DMS79 treated with DMSO at 0.1 percent for 48 hours (cell line): ENCODE measurements at places on chromosomes 3 and 15.

DNA sequence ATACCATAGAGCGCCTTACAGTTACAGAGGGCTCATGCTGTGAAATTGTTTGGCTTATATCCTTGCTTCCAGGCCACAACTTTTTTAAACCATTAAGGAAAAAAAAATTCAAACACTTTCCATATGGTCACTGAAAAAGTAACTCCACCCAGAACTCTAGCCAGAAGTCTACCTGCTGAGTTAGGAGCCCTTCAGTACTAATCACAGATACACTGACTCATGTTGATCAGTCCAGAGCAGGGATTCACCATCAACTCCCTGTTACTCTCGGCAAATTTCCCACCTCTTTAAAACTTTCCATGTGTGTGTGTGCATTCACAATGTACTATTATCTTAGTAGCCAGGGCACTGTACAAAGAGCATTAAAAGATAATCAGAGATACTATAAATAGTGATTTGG is 372.8 kb downstream of the MAGI1 start:
- DNase-seq, result no peak

DNA sequence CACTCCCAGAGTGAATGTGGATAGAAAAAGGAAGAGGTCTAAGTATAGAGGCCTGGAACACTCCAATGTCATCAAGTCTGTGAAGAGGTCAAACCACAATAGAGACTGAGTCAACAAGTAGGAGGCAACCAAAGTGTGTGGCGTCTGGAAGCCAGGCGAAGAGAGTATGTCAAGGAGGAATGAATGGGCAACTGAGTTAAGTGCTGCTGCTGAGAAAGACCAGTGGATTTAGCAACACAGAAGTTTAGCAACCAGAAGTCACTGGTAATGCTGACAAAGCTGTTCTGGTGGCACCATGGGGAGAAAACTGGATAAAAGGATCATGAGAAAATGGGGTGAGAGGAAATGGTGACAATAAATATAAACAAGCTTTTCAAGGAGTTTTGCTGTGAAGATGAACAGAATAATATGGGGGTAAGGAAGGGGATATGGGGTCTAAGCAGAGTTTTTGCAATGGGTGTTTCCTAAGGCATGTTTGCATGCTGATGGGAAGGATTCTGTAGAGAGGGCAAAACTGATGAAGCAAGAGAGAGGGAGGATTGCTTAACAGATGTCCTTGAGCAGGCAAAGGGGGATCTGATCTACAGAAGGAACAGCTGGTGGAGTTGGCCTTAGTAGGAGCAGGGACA is 38.4 kb downstream of the PCOLCE2 start:
- DNase-seq, result no peak

GRCh38 chr3:126509597-126510307 is 7.8 kb downstream of the UROC1 start:
- no peak for DNase-seq

DNA sequence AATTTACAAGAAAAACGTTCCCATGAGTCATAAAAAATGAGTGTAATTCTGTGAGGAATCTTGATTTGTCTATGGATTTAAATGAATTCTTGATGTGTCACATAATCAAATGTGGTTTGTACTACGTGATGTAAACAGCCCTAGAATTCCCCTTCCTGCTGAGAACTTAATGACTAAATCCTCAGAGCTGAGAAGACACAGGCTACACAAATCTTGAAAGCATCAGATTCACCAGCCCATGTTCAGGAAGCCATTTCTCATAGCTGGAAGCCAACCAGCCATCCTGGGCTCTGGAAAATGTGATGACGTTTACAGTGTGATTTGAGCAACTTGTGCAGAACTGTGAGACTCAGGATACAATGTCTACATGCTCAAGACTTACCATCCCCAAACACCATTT is 193.7 kb upstream of the MME start:
- DNase-seq, result no peak

DNA sequence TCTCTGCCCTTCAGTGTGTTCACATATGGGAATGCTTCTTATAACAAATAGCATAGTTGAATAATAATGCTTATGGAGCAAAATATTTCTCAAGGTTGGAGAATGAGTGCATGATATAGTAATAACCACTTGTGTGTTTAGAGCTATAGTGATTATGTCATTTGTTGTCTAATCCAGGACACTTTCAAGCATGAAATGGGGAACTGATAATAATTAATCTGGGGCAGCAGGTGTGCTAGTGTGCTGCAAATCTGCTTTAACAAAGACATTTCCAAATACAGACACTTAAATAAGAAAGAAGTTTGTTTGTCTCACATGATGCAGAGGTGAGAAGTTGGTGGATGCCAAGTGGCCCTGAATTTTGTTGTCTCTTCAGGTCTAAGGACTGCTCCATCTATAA is 579.3 kb upstream of the GRM7 start:
- no peak for DNase-seq
